Right lobe of liver (tissue), 6 donors: ENCODE measurements at places on chromosomes 16 and 17. TPM values are rescaled to one million over a fixed set of nuclear protein-coding genes. Genes with fewer than 3 reads are reported as not detected.

PCGF2 gene
- total RNA-seq, result 4.5 TPM

NDE1 gene
- total RNA-seq, result 3.6 TPM

GRCh38 chr16:78362524-78363135, 263.2 kb downstream of the WWOX start:
- no peaks in the 10 kb centered on the region for H3K4me1 ChIP-seq
- no peak overlapping the region for H3K27ac ChIP-seq
- no peaks in the 10 kb centered on the region for H3K27me3 ChIP-seq
- H3K4me3 ChIP-seq, result no peak overlapping the region

- H3K27me3 ChIP-seq, result no peaks in the 10 kb centered on the region
- no peak for DNase-seq
- H3K27ac ChIP-seq, result no peak overlapping the region
- no peaks in the 10 kb centered on the region for H3K36me3 ChIP-seq
These were observed 440.4 kb downstream of the SOX9 start for GRCh38 chr17:72561266-72561665.

- H3K27ac ChIP-seq, result no peak overlapping the region
- no peaks in the 10 kb centered on the region for H3K4me1 ChIP-seq
- H3K27me3 ChIP-seq, result no peaks in the 10 kb centered on the region
These were observed 4.9 kb downstream of the FBXO39 start for GRCh38 chr17:6780886-6781285.

GRCh38 chr17:28485049-28485448, 11.6 kb downstream of the SLC13A2 start:
- H3K27ac ChIP-seq, result no peak overlapping the region
- H3K27me3 ChIP-seq, result no peaks in the 10 kb centered on the region
- no peaks in the 10 kb centered on the region for H3K36me3 ChIP-seq
- no peak overlapping the region for H3K4me3 ChIP-seq
- peaks cover 16% of the 10 kb centered on the region for H3K4me1 ChIP-seq

DNA sequence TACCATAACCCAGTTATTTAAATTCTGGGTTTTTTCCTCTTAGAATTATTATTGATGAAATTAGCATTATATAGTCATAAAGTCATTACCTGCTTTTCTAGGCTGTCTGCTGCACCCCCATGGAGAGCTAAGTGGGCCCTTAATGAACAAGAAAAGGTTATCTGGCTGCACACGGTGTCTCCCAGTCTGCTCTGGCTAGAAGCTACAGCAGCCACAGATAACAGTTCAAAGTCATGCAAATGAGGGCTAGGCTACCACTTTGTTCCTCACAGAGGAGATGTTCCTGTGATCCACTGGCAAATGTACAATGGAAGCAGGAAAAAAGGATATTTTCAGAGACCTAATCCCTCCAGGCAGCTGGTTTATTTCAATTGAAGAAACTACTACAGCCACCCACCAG, 112.1 kb downstream of the SNX11 start:
- H3K27ac ChIP-seq, result no peak overlapping the region
- DNase-seq, result no peak
- H3K27me3 ChIP-seq, result no peaks in the 10 kb centered on the region
- no peak overlapping the region for H3K4me3 ChIP-seq
- no peaks in the 10 kb centered on the region for H3K4me1 ChIP-seq

- H3K4me1 ChIP-seq, result no peaks in the 10 kb centered on the region
- no peak overlapping the region for H3K4me3 ChIP-seq
- DNase-seq, result no peak
- no peak overlapping the region for H3K27ac ChIP-seq
- H3K27me3 ChIP-seq, result no peaks in the 10 kb centered on the region
These were observed 5.4 kb downstream of the SLC12A3 start for GRCh38 chr16:56870276-56870888.

- H3K27me3 ChIP-seq, result no peaks in the 10 kb centered on the region
- DNase-seq, result no peak
- no peaks in the 10 kb centered on the region for H3K36me3 ChIP-seq
- H3K4me3 ChIP-seq, result no peak overlapping the region
- H3K27ac ChIP-seq, result no peak overlapping the region
These were observed 9.5 kb downstream of the CYB5D2 start for GRCh38 chr17:4152471-4152870.

GRCh38 chr17:55722016-55722736, 488 bp downstream of the TMEM100 start:
- H3K27me3 ChIP-seq, result no peaks in the 10 kb centered on the region
- no peak for DNase-seq
- H3K4me3 ChIP-seq, result no peak overlapping the region
- no peak overlapping the region for H3K27ac ChIP-seq
- no peaks in the 10 kb centered on the region for H3K36me3 ChIP-seq

- no peaks in the 10 kb centered on the region for H3K27me3 ChIP-seq
- DNase-seq, result peak; percentile 22
- no peak overlapping the region for H3K27ac ChIP-seq
- no peak overlapping the region for H3K4me3 ChIP-seq
- H3K4me1 ChIP-seq, result no peaks in the 10 kb centered on the region
These were observed 7.1 kb downstream of the NUDT16L1 start for GRCh38 chr16:4700380-4700996.
